Cortex of kidney (tissue), 1 donor: ENCODE measurements at places on chromosomes 7 and 10.

DNA sequence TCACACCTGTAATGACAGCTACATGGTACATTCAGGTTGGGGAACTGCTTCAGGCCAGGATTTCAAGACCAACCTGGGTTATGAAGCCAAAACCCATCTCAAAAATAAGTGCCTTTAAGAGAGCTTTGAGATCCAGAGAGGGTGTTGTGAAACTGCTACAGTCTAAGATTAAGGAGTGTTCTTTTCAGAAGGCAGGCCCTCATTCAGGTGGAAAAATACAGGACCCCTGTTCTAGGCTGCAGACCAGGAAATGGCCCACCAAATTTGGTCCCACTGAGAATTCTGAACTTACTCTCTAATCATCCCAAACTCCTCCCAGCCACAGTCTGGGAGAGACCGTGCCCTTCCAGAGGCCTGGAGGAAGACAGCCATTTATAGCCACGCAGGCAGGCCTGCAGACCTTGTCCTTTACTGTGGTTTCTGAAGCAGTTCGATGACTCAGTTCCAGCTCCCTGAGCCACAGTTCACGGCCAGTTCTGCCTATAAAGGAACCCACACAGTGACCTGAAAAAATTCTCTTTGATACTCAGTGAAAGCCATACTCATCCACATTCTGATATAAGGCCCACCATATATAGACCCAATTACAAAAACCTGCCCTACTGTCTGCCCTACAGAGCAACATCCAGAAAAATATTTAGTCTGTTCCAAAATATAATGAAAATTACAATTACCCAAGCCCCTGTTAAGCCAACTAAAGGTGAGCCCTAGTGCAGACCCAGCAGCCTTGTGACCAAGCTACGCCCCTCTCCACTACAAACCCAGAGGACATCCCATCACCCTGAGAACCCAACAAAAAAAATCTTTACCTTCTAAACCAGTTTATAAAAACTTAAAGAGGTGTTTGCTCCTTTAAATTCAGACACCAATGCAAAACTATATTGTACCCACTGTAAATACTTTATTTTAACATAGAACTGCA, 21.2 kb downstream of the ZNF680 start:
- no peak for DNase-seq

- no peak for DNase-seq
Measured at GRCh38 chr10:57336341-57336740, 931.4 kb downstream of the IPMK start.

- DNase-seq = no peak
Measured at GRCh38 chr10:43355749-43356371, 15.6 kb upstream of the FXYD4 start.

DNA sequence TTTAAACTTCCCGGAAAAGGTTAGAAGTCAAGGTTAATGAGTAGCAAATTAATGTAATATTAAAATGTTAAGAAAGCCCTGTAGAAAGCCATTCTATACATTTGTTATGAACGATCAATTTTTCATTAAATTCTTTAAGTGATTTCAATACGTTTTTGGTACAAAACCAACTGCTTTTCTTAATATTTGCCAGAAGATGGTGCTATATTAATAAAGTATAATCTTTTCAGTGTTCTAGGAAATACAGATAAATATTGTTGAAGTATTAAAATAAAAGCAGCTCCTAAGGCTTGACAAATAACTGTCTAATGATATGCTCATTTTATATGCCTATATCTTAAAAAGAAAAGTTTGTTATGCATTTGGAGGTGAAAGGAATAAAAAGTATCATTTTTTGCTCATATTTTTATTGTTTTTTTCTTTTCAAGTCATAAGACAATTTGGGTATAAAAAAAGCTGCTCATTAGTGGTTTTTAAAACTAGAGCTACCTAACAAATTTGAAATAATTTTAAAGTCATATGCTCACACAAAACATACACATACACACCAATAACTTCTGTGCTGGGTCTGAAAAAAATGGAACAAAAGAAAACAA, 130.3 kb upstream of the POT1 start:
- DNase-seq = no peak

DNA sequence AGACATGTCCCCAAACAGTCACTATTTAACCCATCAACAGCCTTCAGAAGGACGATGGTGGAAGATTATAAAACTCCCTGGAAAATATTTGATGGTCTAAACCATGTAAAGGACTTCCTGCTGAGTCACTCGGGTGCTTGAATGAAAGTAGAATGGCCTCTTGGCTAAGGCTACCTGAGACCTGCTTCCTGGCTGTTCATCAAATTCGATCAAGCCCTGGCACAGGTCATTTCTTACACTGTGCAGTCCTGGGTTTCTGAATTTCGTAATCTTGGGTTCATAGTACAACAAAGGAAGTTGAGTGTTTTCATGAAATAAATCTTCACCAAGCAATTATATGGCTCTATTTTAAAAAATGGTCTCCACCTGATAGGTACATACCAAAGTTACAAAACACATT, 260.3 kb upstream of the RNF32 start:
- DNase-seq = no peak

- no peak for DNase-seq
Measured at GRCh38 chr7:116990056-116990455, 36.8 kb downstream of the ST7 start.

GRCh38 chr7:47181746-47182361, 400.1 kb downstream of the TNS3 start:
- no peak for DNase-seq

GRCh38 chr10:123781324-123781900, 110.2 kb downstream of the CPXM2 start:
- DNase-seq = no peak

GRCh38 chr10:6151087-6151977, 51.4 kb upstream of the PFKFB3 start:
- no peak for DNase-seq

GRCh38 chr10:27695706-27696105, 49.9 kb downstream of the MKX start:
- no peak for DNase-seq

GRCh38 chr10:98407744-98408241, 7.2 kb downstream of the PYROXD2 start:
- no peak for DNase-seq

DNA sequence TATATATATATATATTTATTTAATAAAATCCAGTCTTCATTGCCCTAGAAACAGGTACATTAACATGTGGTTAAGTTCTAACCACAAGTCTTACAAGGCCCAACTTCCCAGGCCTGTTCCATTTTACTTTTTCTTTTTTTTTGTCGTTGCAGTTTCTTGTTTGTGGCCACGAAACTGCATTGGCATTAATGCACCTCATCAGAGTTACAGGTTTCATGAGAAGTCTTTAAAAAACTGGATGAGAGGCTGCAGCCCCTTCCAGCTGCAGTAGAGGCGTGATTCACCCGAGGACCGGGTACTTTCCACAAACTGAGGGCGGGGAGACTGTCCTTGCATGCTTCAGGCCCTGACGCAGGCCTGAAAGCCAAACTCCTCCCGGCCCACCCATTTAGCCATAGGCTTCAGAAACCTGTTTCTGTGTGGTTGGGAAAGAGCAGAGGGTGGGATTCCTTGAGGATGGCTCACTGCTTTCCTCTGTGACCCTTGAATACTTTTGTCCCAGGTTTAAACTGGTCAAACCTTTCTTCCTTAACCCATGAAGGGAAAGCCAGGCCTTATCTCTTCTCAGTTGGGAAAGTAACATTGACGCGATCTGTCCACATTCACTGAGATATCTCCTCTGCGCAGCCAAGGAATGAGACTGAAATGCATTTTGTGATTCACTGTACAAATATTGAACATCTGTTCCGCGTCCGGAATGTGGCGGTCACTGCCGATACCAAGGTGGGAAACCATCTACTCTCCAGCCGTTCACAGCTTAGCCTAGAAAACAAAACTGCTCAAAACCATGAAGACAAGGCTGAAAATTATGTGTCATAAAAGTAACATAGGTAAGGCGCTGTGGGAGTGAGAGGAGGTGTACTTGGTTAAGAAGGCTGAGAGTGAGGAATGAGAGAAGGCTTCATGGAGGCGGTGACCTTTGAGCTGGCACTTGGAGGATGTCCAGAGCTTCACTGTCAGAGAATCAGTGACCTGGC, 311.7 kb downstream of the GATA3 start:
- no peak for DNase-seq

- no peak for DNase-seq
Measured at GRCh38 chr10:132632091-132632561, 94.5 kb downstream of the INPP5A start.

GRCh38 chr10:122117475-122117874, 128.5 kb downstream of the TACC2 start:
- no peak for DNase-seq

GRCh38 chr7:70599446-70600190, 532.3 kb upstream of the GALNT17 start:
- DNase-seq = no peak

DNA sequence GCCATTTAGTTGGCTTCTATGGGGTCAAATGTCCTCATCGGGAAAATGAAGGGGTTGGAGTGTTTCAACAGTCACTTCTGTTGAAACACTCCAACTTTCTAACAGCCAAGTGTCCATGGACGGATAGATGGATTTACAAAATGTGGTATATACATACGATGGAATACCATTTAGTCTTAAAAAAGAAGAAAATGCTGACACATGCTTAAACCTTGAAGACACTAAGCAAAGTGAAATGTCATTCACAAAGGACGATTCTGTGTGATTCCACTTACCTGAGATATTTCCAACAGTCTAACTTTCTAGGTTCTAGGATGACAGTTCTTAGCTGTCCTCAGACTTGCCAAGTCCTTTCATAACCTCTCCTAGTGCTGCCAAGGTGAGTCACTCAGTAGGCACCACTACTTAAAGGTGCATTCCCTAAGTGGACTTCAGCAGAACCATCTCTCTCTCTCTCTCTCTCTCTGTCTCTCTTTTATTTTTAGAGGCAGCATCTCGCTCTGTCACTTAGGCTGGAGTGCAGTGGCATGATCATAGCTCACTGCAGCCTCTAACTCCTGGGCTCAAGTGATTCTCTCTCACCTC, 69.0 kb downstream of the DENND2A start:
- DNase-seq = no peak

DNA sequence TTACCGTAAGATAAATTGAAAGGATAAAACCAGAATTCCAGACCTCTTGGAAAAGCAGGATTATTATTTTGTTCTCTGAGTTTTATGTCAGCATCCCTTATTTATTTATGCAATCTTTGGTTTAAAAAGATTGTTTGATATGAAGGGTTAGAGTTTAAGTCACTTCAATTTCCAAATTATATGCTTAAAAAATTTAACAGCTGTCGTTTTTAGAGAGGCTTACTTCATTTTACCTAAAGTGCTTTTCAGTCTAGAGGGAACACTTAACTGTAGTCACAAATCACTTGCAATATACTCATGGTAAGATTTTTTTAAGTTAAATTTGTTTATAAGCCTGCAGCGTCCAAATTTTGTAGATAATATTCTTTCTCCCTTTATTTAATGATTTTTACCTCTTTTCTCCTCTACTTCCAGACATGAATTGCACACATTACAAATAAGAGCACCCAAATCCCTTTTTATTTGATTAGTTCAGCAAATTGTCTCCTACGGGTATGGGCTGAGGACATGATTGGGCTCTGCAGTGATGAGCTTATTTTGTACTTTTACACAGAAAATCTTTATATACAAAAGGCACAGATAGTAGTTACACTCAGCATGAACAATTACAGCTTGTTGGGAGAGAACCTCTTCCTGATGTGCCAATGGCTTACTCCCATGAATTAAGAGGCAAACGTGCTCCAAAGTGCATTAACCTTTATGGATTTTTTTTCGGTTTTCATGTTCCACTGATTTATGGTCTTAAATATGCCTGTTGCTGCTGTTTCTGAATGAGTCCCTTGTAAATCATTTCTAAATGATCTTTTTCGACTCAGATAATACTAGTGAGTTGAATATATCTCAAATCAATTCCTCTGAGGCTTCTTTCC, 319.3 kb upstream of the LRGUK start:
- no peak for DNase-seq

DNA sequence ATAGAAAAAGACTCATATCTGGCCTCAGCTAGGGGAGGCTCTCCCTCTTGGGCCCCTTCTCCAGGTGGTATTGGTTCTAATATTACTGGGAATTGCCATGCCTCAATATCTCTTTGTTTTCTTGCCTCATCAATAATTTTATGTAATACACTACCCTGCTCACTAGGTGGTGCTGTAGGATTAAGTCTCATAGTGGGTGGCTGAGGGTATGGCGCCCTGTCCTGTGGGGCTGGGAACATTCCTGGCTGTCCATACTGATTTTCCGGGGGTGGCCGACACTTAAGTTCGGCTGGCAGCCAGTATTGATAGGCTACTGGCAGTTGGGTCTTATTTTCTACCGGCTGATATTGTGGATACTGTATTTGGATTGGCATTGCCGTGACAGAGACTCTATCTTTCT, 9.0 kb upstream of the TAS2R3 start:
- DNase-seq = no peak

GRCh38 chr10:5963591-5963990, 13.8 kb downstream of the IL15RA start:
- no peak for DNase-seq

GRCh38 chr7:2566348-2566889, 7.6 kb downstream of the IQCE start:
- no peak for DNase-seq

GRCh38 chr10:31808258-31809218, 120.1 kb downstream of the ARHGAP12 start:
- DNase-seq = no peak

DNA sequence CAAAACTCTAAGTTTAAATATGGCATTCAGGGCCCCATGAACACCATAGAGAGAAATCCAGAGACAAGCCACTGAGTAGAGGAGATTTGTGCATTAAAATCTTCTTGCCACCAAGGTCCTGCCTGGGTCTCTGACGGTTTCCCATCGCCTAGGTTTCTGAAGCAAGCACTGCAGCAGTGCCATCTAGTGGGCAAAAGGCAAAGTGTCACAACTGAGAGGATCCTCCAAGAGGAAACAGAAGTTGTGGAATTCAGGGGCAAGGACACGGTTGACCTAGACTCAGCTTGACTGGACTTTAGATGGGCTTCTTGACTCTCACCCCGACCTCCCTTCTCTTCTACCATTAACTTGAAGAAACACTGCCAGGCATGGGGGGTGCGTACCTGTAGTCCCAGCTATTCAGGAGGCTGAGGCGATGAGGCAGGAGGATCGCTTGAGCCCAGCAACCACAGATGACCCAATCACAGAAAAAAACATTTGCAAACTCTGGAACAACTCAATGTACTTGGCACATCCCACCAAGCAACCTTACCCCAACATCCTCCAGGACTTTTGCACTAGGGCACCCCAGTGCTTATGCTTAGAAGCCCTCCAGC, 604.1 kb downstream of the GALNT17 start:
- DNase-seq = no peak
